NCI-H1694 (cell line): ENCODE measurements at places on chromosomes 2 and 18.

DNA sequence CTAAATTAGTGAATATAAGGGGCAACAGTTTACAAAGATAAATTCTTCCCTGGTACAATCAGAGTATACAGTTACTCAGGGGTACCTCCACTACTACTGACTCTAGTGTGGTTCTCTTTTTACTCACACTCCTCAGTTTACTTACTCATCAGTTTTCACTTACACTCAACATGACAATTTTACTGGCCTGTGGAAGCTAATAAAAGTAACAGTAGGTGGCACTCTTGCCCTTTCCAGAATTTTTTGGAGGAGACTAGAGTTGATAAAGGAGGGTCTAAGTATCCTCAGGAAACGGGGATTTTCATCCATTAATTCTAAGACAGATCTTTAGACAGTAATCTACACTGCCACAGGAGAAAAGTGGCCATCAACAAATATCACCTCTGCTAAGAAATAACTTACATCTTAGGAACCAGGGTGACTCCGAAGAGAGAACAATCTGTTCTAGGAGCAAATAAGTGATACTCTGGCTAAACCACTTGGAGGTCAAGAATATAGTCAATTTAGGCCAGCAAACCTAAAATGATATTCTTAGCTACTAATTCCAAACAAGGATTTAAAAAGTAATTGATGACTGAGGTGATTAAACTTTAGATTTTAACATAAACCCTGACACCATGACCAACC, 61.3 kb downstream of the ATL2 start:
- DNase-seq, result peak; percentile 38

GRCh38 chr18:3221496-3221895, 1.7 kb upstream of the MYOM1 start:
- no peak for DNase-seq

GRCh38 chr2:175036582-175037018, 31.4 kb upstream of the CHN1 start:
- DNase-seq, result no peak

DNA sequence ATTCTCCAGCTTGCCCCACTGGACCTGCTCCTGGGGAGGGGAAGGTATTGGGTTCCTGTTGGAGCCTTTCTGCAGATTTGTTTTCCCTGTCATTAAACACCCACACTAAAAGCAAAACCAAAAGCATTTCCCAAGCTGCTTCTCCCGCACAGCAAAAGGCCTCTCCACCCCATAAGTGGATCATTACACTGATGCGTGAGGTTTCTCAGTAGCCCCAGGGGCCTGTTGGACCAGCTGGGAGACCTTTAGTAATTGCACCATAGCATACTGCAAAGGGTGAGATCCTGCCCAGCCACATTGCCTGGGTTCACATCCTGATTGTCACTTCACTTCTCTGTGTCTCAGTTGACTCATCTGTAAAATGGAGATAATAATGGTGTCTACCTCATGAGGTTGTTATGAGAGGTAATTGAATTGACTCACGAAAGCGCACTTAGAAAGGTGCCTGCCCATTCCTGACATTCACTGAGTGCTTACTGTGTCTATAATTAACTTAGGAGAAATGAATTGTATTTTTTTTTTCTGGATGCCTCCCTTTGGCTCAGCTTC, 43.9 kb downstream of the TOGARAM2 start:
- DNase-seq, result no peak

- no peak for DNase-seq
Measured at GRCh38 chr2:236875906-236876505, 209.7 kb upstream of the COPS8 start.

- no peak for DNase-seq
Measured at GRCh38 chr18:39635192-39635591, 2069.6 kb upstream of the CELF4 start.

- no peak for DNase-seq
Measured at GRCh38 chr2:138447889-138448570, 53.5 kb upstream of the SPOPL start.

DNA sequence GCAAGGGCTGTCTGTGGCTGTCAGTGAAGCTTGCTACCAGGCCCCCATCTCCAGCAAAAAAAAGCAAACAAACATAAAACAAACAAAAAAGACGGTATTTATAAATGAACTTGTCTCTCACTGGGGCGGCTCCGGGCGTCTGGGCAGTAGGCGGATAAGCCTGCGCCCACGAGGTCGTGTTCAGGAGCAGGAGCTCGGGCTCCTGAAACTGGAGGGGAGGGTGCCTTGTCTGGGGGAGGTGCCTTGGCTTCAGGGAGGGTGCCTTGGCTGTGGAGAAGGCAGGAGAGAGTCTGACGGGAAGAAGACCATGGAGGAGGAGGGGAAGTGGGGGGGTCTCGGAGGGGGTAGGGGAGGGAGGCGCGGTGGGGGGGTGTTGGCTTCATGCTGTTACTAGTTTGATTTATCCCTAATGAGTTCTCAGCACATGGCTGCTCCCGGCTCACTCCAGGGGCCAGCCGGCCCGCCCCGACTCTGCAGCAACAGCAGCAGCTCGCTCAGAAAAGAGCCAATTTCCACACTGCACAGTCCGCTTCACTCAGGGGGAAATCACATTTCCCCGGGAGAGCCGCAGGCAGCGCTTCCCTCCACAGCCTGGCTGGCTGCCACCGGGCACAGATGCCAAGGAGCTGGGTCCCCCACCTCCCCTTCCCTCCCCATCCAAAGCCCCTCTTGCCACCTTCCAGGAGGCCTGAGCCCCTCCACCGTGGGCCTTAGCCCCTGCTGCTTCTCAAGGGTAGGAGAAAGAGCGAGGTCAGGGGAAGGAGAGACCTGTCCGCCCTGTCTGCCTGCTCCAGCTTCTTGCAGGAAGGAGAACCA, 38.7 kb downstream of the PSD4 start:
- DNase-seq, result peak; percentile 34

DNA sequence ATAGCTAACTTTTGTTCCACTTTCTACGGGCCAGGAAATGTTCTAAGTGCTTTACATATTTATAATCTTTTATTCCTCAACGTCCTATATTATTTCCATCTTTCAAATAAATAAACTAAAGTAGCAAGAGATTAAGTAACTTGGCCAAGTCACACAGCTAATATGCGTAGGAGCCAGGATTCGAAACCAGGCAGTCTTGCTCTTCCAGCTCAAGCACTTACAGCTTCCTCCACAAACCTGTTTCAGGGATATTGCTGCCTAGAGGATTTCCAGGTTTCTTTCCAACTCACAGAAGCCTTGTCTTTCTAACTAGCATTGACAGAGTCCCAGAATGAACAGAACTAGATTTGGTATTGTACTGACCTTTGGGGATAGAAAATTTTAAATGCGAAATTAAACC, 102.5 kb downstream of the FIGN start:
- no peak for DNase-seq

DNA sequence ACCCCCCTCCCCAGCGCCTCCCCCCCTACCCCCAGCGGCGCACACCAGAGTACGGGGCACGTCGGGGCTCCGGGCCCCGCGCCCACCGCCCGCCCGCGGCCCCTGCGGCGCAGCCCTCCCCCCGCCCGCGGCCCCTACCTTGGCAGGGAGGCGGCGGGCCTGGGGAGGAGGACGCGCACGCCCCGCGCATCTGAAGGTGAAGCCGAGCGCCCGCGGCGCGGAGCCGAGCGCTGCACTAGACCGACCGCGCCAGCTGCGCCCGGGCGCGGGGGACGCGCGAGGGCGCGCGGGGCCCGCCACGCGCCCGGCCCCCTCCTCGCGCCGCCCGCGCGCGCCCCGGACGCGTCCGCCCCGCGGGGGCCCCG, at the start of gene ZNF516:
Gene ZNF516 (minus strand): TSS at position 237 of the 365 bp plus-strand sequence. CDS start 52,188 bp downstream, outside the sequence.
- DNase-seq, result no peak

DNA sequence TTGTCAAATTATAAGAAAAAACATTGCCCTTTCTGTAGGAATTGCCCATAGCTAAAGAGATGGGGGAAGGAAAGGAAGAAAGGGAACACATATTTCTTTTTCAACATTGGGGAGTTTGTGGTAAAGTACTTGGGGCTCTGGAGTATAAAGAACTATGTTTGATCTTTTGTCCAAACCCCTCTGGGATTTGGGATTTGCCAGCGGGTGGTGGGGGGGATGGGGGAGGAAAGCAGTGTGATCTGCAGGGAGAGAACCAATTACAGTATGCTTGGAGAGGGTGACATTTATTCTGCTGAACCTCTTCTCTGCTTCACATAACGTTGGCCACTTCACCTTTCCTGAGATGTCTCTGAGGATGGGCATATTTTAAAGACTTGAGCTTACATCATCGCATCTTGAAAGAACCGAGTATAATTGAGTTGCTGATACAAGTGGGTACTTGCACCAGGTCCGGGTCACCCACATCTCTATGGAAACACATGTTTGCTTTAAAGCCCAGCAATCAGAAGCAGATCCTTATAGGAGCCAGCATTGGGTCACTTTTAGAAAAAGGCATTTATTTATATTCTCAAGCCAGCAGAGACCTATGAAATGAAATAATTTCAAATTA, 73.1 kb downstream of the SPATS2L start:
- DNase-seq, result no peak

DNA sequence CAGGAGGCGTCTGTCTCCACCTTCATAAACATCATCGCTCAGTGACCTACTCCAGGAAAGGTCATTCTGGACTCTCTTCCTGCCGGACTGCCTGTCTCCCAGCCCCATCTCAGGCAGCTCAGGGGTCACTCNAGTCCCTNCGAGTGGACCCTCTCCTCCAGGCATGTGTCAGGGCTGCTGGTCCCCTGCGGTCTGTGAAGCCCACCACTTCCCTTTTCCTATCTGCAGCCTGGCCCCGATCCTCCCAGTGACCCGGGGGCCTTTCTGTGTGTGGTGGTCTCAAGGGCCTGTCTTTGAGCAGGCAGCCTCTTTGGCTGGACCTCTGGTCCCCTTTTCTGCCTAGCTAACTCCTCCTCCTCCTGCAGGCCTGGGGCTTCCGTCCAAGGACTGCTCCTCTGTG, 5.9 kb upstream of the PARD6G start:
- no peak for DNase-seq

DNA sequence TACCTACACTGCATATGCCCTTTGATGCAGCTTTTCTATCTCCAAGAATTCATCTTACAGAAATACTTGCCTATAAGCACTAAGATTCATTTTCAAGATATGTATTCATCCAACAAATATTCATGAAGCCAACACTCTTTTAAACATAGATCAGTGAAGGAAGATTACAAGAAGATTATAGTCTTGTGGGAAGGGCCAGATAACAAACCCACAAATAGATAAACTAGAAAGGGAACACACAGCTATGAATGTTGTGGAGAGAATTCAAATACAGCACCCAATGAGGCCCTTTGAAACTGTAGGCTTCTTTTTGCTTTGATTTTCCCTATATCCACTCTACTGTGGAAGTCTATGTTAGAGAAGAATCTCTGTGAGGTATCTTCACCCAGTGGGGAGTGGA, 186.7 kb upstream of the RBMS1 start:
- DNase-seq, result no peak

DNA sequence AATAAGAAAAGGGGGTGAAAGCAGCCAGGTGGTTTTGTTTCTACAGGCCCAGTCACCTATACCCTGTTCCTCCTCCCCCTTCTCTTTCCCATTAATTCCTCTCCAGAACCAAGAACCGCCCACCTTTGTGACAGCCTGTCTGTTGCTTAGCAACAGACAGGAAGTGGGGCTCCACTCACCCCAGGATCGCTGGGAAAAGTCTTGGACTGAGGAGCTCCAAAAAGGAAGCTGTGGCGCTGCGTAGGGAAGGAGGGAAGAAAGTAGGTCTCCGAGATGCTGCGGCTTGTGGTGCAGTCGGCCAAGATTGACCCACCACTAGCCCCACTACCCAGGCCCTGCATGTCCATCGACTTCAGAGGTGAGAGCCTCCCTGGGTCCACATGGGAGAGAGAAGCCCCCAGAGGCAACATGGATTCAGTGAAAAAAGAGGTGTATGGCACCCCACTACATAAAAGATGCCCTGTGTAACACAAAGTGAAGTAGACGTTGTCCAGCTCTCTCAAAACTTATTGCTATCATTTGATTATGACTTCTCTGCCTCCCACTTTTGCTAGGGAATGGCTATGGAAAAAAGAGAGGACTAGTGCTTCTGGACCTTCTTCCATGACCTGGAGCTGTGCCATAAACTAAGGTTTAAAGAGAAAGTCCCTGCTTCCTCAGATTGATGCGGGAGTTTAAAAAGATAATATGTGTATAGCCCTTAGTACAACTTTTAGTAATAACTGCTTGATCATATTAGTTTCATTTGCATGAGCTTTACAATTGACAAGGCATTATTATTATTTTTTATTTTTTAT, at the start of gene FER1L5:
Gene FER1L5 (plus strand): TSS at position 201 of the 797 bp plus-strand sequence. CDS start 73 bp downstream, at position 274.
- DNase-seq, result no peak

- no peak for DNase-seq
Measured at GRCh38 chr2:166926657-166927056, 38.4 kb downstream of the XIRP2 start.

- DNase-seq, result no peak
Measured at GRCh38 chr2:203591642-203592041, 56.5 kb upstream of the RAPH1 start.

DNA sequence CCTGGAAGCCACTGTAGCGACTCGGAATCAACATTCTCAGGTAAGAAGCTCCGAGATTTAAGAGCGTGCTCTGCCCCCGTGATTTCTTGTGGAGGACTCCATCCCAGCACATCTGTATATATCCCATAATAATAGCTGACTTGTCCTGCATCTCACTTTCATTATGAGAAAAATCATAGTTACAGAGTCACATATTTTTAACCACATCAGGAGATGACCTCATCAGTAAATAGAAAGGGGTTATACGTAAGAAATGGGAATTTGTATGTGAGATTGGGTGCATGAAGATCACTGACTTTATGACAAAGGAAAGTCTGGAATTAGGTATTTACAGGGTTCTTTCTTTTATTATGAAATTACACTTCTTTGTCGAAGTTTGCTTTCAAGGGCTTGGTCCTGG, 16.4 kb upstream of the TMEM18 start:
- DNase-seq, result no peak

DNA sequence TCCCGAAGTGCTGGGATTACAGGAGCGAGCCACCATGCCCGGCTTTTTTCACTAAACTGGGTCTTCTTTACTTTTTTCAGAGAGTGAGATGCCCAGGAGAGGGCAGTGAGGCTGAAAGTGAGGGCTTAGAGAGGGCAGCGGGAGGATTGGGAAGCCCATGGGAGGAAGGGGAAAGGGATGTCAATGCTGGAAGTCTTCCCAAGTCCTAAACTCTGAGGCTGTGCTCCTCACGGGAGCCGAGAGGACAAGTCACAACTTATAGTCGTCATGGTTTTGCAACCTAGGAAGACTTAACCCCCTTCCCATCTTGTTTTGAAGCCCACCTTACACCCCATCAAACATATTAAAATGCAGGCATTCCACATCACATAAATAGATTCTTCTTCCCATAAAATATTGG, 15.1 kb upstream of the MEP1B start:
- DNase-seq, result no peak

GRCh38 chr2:9809448-9810088, 33.7 kb upstream of the TAF1B start:
- no peak for DNase-seq
